ENCODE measurements at places on chromosomes 13 and 19. TPM values are rescaled to one million over a fixed set of nuclear protein-coding genes. Genes with fewer than 3 reads are reported as not detected.
A peak's percentile ranks its signal among the peaks of the same experiment; 100 is the strongest.

Gene EDDM13
- not detected for total RNA-seq

Gene ZIM2
- not detected for total RNA-seq

Gene SLC7A9
- total RNA-seq: 0.60 TPM

Gene NTF4
- total RNA-seq: not detected

Gene IRGQ
- total RNA-seq: 23.0 TPM

Gene PRX
- total RNA-seq: 1.3 TPM

Gene ZC3H4
- 27.5 TPM for total RNA-seq

Gene ZNF253
- 0.05 TPM for total RNA-seq

Gene ZSCAN4
- total RNA-seq: not detected

Gene SGCG
- total RNA-seq: not detected

DNA sequence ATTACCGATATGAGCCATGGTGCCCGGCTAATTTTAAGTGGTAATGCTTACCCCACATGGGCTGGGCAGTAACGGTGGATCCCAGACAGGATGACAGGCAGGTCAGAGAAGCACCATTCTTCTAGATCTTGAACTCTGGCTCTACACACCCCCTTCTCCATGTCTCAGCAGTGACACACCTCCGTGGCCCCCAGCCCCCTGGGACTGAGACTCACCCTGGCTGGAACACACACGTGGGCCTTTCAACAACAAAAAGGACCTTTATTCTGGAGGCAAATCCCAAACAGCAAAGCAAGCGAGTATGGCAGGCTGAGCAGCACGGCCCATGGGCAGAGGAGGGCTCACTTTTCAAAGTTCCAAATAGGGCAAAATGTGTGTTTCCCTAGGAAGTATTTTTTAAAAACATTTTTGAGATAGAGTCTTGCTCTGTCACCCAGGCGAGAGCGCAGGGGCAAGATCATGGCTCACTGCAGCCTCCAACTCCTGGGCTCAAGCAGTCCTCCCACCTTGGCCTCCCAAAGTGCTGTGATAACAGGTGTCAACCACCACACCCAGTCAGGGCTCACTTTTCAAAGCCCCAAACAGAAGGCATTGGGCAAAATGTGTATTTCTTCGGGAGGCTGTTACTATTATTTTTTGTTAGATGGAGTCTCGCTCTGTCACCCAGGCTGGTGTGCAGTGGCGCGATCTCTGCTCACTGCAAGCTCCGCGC lies 4.2 kb upstream of the PLIN4 start:
- DNase-seq: no peak

DNA sequence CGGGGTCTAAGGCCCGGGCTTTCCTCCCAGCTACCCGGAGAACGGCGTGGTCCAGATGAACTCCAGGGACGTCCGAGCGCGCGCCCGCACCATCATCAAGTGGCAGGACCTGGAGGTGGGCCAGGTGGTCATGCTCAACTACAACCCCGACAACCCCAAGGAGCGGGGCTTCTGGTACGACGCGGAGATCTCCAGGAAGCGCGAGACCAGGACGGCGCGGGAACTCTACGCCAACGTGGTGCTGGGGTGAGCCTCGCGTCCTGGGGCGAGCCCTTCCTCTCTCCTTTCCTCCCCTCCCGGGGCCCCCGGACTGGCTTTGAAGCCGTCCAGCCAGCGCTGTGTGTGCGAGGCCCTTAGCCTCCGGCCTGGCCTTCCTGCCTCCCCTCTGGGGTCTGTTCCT lies 23.4 kb downstream of the UHRF1 start:
- no peak for DNase-seq

DNA sequence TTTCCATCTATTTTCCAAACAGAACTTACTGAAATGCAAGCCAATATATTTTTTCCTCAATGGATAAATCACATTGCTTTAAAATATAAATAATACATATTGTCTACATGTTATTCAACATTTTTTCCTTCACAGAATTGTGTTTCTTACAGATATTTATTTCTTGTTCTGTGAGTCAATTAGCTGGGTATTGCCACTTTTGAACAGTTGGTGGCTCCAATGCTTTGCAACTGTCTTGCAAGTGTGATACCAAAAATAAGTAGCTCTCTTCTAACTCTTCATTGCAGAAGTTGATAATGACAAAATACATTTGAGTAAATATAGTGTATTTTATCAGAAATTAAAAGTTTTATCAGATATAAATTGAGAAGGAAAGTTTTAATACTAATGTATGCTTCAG lies 17.1 kb upstream of the GPC5 start:
- peak; percentile 41 for DNase-seq

DNA sequence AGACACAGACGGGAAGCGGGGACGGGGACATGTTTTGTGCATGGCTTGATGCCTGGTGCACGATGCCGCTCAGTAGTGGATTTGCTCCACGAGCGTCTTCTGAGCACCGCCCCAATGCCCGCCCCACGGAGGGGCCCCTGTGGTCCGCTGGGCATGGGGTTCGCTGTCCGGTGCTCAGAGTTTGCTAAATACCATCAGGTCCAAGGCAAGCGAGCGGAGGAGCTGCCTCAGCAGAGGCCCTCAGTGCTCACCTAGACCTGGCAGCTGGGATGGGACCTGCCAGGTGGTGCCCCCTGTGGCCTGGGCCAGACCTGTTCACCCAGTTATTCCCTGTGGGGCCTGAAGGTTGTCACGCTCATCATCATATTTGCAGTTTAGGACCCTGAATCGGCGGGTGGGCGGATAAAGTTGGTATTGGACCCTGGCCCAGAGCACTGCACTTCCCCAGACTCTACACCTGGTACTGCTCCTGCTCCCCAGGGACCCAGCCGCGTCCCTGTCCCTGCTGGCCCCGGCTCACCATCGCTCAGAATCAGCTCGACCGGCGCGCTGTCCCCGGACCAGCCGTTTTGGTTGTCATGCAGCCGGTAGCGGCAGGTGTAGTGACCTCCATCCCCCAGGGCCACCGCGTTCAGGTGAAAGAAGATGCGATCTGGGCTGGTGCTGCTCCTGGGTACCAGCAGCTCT lies 2.3 kb downstream of the A1BG start:
- no peak for DNase-seq

- DNase-seq: no peak
These were observed 682 bp downstream of the SSBP4 start for GRCh38 chr19:18419699-18420460.

GRCh38 chr13:66407128-66407527 lies 823.0 kb downstream of the PCDH9 start:
- DNase-seq: no peak

DNA sequence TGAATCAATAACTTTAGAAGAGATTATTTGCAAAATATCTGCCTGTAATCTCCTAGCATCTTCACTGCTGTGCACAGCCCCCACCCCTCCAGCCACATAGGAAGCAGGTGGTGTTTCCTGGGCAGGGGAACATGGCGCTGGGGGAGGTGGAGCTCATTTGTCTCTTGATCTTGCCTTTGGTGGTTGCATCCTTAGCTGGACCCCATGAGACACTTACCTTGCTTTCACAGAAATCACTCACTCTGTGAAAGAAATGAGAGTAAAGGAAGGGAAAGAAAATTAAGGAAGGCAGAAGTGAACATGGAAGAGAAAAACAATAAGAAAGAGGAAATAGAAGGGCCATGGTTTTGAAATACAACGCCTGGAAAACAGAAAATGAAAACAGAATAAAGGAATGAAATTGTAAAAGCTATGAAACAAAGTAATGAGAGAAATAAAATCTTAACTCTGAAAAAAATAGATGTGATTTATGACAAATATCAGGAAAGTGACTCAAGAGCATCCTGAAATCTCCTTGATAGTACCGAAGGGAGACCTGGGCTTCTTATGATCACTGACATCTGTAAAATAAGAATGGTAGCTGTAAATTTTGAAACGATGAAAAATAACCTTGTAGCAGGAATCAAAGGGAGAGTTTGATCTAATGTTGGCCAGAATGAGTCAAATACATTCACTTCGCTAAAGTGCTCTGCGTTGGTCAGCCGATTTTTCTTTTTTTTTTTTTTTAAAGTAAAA lies 17.2 kb upstream of the RNASEH2B start:
- no peak for DNase-seq

DNA sequence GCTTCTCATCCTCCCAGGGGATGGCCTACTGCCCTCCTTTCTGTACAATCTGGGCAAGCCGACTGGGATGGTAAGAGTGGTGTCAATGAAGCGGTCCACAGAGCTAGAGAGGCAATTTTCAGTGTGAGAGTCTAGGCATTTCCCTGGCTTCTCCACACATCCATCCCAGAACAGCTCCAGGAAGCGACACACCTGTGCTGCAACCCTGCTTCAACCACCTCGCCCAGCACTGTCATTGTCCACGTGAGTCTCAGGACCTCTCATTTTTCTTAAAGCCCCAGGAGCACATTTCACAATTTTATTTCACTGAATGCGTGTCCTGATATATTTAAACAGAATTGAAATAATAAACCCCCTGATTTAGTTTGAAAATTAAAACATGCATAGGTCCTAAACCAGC lies 15.5 kb upstream of the UBL3 start:
- DNase-seq: no peak

- DNase-seq: no peak
These were observed 65.4 kb upstream of the ZNF91 start for GRCh38 chr19:23460656-23461055.

DNA sequence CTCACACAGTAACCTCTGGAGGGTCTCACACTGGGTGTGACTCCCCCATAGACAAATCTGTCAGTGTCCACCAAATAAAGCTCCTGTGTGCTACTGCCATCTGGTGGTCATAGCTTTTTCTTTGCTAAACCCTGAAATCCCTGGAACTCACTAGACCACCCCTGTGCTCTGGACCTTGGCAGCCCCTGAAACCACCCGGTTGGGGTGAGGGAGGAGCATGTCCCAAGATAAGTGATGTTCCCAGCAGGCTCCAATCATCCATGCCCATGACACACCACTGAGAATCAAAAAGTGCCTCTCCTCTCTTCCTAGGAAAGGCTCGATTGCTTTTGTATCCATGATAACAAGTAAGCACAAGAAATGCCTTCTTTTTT lies 6.5 kb upstream of the HSD17B14 start:
- DNase-seq: peak; percentile 83

DNA sequence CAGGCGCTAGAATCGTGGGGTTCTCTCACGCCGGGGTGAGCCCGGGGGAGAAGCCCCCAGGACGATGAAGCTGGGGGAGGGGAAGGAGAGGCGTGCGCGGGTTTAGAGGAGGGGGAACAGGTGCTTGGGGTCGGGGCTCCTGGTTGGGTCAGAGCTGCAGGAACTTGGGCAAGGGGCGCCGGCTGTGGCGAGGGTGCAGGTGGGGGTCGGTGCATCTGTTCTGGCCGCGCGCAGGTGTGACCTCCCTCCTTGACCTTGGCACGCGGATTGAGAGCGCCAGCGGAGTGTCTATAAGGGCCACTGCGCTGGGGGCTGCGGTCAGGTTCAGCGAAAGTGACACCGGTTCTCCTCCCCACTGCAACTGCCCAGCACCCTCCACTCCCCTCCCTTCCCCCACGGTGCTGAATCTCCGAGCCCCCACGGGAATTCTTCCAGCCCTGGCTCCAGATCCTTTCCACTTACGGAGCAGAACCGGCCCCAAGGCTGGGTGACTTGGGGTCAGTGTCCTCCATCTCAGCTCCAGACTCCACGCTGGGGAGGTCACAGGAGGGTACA lies 618 bp downstream of the TMEM38A start:
- DNase-seq: no peak

DNA sequence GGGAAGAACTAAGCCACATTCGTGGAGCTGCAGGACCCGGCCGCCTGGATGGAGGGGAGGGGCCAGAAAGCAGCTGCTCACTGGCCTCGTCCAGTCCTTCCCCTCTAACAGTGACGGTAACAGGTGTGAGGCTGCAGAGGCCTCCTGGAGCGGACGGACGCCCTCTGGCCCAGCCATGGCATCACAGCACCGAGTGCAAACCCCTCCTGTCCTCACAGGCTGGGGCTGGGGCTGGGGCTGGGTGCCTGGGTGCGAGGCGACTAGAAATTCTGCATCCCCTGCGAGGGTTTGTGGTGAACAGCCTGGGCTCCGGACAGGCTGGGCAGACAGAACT lies 3.6 kb downstream of the MICOS13 start:
- DNase-seq: no peak

DNA sequence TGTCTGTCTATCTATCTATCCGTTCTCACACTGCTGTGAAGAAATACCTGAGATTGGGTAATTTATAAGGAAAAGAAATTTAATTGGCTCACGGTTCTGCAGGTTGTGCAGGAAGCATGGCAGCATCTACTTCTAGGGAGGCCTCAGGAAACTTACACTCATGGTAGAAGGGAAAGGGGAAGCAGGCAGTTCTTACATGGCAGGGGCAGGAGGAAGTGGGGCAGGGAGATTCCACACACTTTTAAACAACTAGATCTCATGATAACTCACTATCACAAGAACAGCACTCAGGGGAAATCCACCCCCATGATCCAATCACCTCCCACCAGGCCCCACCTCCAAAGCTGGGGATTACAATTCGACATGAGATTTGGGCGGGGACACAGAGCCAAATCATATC lies 105.3 kb downstream of the SLC10A2 start:
- DNase-seq: no peak

DNA sequence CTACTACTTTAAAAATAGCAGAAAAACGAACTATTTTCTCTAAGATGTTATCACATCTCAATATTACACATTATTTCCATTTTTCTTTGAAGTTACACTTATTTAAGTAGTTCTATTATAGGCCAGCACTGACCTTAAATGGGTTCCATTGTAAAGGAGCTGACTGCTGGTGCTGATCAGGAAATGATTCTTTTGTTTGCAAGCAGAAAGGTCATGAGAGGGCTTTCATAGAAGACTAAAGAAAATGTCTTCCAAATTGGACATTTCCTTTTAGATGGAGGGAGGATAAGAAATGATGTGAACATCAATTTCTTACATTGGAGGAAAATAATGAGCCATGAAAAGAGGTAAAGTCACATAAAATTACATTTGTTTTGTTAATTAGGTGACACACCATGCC lies 96.2 kb downstream of the SUCLA2 start:
- no peak for DNase-seq

DNA sequence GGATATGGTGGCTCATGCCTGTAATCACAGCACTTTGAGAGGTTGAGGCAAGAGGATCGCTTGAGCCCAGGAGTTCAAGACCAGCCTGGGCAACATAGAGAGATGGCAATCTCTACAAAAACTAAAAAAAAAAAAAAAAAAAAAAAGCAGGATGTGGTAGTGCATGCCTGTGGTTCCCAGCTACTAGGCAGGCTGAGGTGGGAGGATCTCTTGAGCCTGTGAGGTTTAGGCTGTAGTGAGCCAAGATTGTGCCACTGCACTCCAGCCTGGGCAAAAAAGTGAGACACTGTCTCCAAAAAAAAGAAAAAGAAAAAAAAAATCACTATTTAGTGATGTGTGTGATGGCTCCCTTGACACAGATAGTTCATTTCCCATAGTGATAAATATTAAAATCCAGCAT lies 365.0 kb upstream of the NBEA start:
- DNase-seq: no peak
